Urothelium cell line (cell line): ENCODE measurements at places on chromosomes 4 and X.
A peak's percentile ranks its signal among the peaks of the same experiment; 100 is the strongest.

GRCh38 chr4:55634417-55635128 is 1.5 kb downstream of the NMU start:
- DNase-seq: no peak

- DNase-seq: peak; percentile 66
Measured at GRCh38 chrX:149938881-149939654, 777 bp upstream of the EOLA2 start.

GRCh38 chrX:14528629-14529289 is 577 bp upstream of the GLRA2 start:
- peak; percentile 10 for DNase-seq

DNA sequence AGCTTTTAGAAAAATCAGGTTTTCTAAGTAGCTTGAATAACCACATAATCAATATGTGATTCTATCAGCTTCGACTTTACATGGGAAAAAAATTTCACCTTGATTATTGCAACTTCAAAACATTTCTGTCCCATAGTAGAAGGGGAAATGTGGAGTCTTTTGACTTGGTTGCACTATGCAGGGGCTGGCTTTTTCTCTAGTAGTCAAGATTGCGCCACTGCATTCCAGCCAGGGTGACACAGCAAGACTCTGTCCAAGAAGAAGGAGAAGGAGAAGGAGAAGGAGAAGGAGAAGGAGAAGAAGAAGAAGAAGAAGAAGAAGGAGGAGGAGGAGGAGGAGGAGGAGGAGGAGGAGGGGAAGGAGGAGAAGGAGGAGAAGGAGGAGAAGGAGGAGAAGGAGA is 84.9 kb downstream of the MAML3 start:
- no peak for DNase-seq

- DNase-seq: peak; percentile 18
Measured at GRCh38 chr4:173990126-173990868, 293.2 kb downstream of the FBXO8 start.

DNA sequence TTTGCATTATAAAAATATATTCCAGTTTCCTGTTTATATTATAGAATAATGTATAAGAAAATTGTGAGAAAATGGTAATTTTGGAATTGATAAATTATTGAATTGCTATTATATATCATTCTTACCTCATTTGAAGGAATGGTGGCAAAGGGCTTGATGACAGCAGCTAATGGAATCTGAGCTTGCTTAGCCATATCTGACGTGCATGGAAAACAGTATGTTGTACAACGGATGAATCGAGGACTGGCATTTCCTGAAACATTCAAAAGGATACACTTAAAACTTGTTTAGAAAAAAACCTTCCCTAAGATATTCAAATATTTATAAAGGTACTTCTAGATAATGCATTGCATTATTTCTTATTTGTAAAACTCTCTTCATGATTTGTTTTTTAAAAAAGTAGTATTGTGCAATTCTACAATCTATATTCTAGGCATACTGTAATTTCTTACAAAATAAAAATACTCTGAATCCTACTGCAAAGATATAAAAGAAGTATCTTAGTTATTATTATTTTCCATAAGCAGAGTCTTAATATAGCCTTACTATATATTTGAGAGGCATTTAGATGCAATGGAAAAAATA is 38.3 kb downstream of the SEC24D start:
- no peak for DNase-seq

GRCh38 chr4:56666279-56666678 is 14.8 kb downstream of the HOPX start:
- no peak for DNase-seq

DNA sequence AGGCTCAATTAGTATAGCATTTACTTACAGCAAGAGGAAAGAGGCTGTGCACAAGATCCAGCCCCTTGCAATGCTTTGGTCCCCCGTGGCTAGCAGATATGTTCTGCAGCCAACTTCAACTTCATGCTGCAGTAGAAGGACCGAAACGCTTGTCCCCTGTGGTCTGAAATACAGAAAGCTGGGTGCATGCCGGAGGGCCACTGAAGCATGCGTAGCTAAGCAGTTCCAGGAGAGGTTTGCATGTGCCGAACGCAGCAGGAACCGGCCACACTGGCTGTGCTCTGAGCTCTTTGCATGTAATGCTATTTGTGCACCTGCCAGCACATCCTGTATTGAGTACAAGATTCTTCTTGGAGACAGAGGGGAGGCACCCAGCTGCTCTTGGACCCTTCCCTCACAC is 35.8 kb upstream of the SHISA3 start:
- DNase-seq: no peak

- DNase-seq: no peak
Measured at GRCh38 chr4:173489514-173489913, 40.5 kb downstream of the HAND2 start.

DNA sequence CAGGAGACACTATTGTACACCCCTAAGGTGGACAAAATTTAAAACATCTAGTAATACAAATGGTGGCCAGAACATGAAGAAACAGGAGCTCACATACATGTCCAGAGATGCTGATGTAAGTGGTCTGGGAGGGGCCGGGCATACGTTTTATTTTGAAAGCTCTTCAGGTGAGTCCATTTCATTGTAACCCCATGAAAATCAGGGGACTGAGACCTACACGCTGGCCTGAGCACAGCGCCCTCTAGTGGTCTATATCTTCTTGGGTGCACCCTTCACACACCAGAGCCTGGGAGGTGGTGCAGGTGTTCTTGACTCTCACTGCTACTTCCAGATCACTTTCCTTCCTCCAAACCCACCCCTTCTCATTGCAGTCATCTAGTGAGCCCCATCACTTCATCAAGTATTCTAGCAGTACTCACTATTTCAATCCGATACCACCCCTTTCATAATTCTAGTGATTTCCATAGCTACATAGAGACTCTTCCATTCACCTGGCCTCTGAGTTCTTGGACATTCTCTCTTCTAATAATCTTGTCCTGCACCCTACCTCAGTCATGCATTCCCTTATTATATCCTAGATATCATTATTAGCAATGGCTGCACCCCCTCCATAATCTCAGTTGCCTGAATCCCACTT is 4.3 kb upstream of the TLR6 start:
- peak; percentile 61 for DNase-seq

DNA sequence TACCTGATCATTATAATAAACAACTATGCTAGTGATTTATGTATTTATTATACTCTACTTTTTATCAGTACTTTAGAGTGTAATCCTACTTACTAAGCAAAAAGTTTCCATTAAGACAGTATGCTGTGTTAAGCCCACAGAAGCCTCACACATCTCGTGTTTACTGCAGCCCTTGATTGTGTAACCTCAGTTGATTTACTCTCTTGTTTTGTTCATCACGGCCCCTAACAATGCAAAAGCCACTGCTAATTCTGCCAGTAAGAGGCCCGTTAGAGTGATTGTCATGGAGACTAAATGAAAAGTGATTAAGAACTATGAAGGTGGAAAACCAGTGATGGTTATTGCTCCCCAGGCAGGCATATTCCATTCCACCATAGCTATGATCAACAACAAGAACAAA is 436.2 kb downstream of the SPOCK3 start:
- no peak for DNase-seq

GRCh38 chr4:30867427-30867826 is 147.3 kb downstream of the PCDH7 start:
- peak; percentile 32 for DNase-seq

GRCh38 chr4:1577822-1578217 is 106.3 kb downstream of the FAM53A start:
- DNase-seq: no peak

DNA sequence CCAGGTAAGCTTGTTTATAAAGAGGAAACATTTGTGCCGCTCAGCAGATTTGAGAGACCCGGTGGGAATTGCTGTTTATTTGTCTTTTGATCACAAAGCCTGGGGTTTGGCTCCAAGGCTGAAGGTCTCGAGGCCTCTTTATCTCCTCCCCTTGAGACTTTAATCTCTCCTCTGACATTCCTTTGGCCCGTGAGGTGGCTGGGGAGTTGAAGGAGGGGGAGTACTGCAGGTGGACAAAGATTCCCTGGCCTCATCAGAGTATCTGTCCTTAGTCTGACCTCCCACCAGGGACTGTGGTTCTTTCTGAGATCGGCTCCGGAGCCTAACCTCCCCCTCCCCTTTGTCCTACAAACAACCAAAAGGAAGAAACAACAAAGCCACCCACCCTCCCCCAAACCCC is 216.5 kb downstream of the MID1IP1 start:
- DNase-seq: no peak

GRCh38 chr4:122293374-122294365 is 85.1 kb upstream of the ADAD1 start:
- DNase-seq: no peak

DNA sequence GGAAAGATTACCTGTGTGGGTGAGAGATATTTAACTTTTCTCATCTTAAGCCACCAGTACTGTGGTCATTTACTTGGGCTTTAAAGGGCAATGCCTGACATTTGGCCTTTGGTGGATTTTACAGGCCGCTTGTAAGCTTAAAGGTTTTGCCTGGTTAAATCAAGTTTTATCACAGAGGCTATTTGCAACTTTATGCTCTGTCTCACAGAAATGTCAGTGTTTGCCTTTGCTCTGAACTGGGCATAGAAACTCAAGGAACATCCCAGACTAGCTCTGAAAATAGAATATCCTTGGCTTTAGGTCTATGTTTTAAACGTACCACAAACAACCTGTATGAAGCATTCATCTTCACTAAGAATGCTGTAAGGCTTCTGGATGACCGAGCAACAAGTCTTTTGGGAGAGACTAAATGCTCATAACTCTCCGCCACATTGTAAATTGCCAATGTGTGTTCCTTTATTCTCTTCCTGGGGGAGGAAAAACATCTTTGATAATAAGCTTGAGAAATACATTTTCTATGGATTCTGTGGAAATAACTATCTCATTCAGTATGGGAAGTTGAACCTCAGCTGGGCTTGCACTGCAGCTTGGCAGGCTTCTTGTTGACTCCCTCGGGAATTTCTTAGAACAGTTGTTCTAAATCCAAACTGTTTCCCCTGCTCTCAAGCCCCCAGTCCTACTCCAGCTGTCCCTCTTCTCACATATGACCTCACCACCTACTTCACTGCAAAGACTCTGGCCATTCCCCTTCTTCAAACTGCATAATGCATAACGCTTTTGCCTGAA is 105.8 kb upstream of the WDR44 start:
- DNase-seq: no peak

GRCh38 chrX:123920105-123920785 is 41.3 kb upstream of the STAG2 start:
- DNase-seq: peak; percentile 16

DNA sequence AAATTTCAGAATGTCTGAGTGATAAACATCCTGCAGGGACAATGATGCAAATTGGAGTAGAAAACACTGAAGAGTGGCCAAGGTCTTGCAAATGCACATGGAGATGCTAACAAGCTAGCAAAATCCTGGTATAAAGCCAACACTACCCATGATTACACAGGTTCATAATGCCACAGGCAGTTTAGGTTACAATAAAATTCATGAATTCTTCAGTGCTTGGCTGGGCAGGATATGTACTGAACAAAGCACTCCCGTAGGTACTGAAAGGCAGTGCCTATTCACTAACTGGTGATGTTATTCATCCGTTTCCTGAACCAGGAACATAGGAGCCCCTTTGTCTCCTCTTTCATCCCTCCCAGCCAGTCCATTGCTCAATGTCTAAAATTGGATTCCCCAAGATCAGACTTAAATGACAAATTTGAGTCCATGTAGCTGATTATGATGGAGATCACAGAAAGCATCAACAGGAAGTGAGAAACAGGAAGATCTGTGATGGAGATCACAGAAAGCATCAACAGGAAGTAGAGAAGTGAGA is 244.5 kb downstream of the DMD start:
- DNase-seq: no peak

GRCh38 chr4:37795581-37796195 is 30.8 kb upstream of the PGM2 start:
- no peak for DNase-seq

DNA sequence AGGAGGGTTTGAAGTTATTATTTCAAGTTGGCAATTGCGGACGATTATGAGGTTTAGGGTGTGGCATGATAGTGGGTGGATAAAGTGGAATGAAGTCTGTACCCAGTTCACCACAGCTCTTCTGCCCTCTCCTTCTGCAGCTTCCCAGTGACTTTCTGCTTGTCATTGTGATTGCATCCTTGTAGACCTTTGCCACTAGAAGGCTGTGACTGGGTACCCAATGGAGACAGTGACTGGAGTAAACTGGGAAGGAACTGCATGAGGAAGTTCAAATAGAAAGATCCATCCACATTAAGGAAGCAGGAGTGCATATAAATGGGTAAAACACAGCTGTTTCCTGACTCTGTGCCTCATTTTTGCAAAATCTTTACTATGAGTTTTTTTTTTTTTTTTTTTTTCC is 53.5 kb upstream of the SPANXN3 start:
- DNase-seq: no peak

DNA sequence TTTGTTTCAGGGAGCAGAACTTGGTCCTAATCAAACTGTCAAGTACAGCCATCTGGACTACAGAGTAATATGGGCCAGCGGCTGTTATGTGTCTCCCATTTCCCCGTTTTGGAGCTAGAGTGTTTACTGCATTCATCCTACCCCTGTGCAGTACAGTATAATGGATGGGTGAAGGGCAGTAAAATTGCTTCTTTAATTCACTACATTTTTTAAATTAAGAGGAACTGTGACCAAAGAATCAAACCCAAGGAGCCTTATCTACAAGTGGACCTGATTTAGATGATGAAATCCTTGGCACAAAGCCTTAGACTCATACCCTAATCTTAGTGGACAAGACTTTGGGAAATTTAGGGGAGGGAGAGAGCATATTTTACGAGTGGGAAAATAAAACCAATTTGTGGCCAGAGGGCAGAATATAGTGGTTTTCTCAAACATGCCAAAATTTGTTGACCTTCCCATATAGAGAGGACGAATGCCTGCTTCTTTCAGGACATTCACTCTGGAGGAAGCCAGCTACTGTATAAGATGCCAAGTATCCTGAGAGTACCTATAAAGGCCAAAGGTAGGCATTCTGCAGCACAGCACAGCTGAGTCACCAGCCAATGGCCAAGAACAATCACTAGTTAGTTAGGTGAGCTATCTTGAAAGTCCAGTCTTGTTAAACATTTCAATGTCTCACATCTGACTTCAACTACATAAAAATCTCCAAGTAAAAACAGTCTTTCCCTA is 253.8 kb upstream of the KCNIP4 start:
- no peak for DNase-seq

GRCh38 chr4:104901961-104902605 is 244.6 kb upstream of the TET2 start:
- DNase-seq: no peak

DNA sequence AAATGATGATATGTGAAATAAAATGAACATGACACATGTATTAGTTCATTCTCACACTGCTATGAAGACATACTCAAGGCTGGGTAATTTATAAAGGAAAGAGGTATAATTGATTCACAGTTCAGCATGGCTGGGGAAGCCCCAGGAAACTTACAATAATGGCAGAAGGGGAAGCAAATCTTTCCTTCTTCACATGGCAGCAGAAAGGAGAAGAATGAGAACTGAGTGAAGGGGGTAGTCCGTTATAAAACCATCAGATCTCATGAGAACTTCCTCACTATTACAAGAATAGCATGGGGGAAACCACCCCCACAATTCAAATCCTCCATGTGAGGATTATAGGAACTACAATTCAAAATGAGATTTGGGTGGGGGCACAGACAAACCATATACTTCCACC is 243.9 kb upstream of the GYPA start:
- DNase-seq: no peak

GRCh38 chrX:152206426-152206825 is 68.0 kb upstream of the MAGEA10 start:
- DNase-seq: no peak
